ENCODE measurements at places on chromosomes 3 and 15.

- DNase-seq: no peak
Measured at GRCh38 chr3:127546970-127547733, 43.4 kb downstream of the TPRA1 start.

- no peak for DNase-seq
Measured at GRCh38 chr3:113262304-113262665, 50.9 kb downstream of the BOC start.

GRCh38 chr3:47343471-47343971 lies 37.3 kb upstream of the PTPN23 start:
- no peak for DNase-seq

DNA sequence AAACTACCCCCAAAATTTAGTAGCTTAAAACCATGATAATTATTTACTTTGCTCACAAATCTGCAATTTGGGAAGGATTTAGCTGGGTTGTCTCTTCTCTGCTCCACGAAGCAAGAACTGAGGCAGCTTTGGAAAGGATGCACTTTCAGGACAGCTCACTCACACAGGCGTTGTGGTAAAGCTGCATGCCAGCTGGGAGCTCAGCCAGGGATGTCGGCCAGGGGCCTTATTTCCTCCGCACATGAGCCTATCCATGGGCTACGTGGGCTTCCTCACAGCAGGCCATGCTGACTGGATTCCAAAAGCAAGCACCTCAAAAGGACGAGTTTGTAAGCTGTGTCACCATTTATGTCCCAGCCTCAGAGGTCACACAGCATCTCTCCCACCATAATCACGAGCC lies 301.3 kb upstream of the IGF1R start:
- no peak for DNase-seq

DNA sequence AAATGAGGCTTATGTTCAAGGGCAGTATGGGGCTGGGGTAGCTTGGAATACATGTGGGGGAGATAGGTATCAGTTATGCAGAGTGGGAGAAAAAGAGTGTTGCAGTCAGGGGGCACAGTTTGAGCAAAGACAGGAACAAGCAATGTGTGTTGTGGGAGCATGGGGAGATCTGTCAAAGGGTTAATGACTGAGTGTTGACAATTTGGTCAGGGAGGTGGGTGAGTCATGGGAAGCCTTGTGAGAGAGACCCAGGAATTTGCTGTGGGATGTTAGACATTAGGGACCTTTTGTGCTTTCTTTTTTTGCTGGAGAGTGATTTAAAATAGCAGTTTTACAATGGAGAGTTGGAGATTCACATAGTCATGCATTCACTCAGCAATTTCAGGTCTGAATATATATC lies 221.6 kb upstream of the NR2E3 start:
- DNase-seq: no peak

GRCh38 chr15:92393071-92393979 lies at the start of gene ST8SIA2:
ST8SIA2 (plus strand) TSS chr15:92393881; CDS start chr15:92394065, 184 bp downstream.
- DNase-seq: no peak

DNA sequence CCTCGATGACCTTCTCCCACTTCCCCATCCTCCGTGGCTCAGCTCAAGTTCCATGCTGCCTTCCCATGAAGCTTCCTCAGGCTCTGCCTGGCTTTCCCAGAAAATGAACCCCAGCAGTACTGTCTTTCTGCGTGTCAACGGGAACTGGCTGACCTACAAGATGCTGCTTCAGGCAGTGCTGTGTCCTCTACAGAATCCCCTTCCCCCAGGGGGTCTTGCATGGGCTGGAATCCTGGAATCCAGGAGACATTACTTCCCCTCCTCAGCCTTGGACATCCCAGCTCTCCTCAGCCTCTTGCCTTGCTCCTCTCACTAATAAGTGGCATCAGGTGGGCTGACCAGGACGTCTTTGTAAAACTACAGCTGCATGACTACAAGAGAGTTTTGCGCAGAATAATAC lies 5.4 kb downstream of the CCDC12 start:
- DNase-seq: no peak

DNA sequence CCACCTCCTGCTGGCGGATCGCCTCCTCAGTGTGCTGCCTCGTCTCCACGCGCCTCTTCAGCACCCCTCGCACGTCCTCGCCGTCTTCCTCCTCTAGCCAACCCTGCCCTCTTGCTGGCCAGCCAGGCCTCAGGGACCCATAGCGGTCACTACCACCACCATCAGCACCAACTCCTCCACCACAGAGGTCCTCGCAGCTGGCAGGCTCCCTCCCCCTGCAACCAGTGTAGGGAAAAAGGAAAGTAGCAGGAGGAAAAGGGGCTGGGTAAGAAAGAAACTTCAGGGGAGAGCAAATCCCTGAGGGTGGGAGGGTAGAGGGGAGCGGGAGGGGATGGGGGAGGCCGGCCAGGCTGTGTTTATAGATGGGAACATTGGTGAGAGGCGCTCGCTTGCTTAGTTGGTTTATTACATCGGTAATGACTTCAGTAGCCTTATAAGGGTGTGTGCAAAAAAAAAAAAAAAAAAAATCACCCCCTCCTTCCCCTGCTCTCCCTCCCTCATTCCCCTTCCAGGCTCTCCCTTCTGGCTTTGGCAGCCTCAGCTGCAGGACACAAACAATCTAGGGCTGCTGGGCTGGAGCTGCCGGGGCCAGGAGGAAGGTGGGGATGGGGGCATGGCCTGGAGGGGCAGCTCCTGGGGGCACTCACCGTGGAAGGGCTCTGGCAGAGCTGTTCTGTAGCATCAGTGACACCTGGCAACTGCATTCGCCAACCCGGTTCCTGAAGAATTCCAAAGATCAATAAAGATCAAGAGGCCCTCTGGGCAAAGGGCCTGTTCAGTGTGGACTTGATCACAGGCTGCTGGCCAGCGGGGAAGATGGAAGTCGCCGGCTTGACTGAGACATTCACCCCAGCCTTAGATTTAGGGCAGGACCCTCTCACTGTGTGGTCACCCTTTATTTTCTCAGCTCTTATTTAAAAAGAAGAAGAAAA lies 116.2 kb upstream of the HACD2 start:
- no peak for DNase-seq

DNA sequence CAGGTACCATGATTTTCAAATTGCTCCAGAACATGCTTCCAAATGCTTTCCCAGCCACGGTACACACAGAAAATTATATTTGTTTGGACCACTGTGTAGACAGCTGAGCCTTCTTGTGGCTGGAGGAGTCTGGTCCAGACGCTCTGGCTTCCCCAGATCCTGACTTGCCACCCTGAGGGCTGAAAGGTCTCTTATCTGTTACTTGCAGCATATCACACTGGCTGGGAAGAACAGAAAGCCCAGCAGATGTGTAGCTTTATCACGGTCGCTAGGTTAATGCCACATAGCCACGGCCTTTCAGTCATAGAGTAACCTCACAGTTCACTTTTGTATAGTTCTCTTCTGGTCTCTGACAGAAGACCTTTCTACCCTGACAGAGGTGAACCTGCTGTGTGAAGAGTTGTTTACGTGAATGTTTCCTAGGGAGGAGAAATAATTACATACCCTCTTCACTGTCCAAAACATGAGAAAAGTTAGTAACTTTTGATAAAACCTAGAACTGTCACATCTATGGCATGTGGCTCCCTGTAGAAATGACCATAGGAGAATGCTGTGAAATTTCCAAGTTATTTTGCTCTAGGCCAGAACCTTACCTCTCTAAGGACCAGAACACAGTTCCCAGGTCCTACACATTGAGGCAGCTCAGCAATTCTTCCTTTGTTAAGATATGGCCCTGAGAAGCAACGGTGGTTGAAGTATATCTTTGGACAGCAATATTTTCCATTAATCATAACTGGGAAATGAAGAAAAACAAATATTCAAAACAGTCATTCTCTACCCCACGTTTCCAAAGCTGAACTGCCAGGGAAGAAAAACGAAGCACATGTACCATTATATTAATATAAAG lies 15.8 kb upstream of the STIMATE start:
- no peak for DNase-seq

GRCh38 chr3:126125341-126125740 lies 41.4 kb upstream of the SLC41A3 start:
- no peak for DNase-seq

DNA sequence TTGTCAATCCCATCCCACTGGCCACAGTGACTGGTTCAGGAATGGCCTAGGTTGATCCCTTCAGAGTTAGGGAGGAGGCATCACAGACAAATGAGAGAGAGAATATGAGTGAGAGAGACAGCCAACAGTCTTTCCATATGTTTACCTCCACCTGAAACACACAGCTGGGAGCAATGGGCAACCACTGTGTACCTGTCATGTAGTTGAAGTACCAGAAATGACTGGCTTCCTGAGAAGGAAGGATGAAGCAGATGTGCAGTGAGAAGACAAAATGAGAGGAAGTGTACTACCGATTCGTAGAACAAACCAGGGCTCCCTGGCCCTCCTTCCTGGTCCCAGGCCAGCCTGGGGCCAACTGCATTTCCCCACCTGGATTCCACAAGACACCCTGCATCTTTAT lies 27.4 kb downstream of the SRGAP3 start:
- DNase-seq: no peak

- no peak for DNase-seq
Measured at GRCh38 chr3:85785766-85786165, 827.0 kb downstream of the CADM2 start.

DNA sequence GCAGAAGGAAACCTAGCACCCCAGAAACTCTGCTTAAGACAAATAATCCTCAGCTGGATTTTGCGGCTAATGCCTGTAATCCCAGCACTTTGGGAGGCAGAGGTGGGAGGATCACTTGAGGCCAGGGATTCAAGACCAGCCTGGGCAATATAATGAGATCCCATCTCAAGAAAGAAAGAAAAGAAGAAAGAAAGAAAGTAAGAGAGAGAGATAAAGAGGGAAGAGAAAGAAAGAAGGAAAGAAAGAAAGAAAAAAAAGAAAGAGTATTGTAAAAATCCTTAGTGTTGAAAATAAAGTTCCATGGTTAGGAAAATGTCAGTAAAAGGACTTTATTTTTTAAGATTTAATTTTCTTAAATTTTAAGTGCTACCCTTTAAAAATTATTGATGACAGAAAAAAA lies 54.9 kb upstream of the LRRFIP2 start:
- DNase-seq: no peak

DNA sequence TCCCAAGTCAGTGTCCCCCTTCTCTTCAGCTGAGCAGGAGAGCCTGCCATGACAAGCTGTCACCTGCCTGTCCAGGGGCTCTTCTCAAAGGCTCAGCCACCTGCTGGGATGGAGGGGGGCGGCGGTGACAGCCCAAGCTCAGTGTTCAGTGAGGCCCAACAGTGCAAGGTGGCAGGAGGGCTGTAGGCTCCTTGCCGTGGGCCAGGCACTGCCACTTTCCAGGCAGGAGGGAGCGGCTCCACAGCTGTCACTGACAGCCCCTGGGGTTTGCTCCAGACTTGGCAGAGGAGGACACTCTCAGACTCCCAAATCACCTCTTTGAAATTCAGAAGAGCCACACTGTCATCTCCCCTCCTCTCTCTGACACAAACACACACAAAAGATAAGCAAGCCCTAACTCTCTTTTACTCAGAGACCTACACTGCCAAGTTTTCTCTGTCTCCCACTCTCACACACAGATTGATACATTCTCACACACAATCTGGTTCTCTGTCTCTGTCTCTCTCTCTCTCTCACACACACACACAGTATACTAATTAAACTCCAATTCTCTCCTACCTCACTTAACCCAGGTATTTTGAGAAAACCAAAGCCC lies 443.3 kb downstream of the EPHB1 start:
- DNase-seq: no peak

GRCh38 chr15:31397851-31398661 lies 71.4 kb downstream of the KLF13 start:
- DNase-seq: no peak

DNA sequence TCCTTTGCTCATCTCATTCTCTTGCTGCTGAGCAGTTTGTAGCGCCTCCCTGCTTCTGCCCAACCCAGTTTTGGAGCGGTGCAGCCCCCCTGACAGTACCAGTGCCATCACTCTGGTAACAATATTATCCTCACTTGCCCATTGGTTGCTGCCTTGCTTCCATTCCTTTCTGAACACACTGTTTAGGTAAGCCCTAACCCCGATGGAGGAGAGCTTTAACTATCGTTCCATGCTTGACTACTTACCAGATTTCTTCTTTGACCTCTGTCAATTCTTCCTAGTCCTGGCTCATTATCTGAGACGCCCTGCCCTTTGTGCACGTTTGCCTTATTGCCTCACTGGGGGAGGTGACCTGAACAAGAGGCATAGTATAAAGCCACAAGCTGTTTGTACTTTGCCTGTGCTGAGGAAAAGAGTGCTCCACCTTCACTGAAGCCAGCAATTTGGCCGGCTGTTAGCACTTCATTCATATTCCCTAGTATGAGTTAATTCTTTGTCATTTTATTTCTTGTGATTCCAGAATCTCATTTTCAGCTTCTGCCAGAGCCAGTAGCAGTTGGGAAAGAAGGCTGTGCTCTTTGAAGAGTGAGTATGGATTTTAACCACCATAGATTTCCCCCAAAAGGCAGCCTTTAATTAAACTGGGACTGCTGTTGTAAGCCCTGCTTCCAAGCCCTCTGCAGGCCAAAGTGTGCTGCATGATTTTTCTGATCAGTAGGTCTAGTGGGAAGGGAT lies 11.9 kb downstream of the ABHD6 start:
- DNase-seq: no peak

DNA sequence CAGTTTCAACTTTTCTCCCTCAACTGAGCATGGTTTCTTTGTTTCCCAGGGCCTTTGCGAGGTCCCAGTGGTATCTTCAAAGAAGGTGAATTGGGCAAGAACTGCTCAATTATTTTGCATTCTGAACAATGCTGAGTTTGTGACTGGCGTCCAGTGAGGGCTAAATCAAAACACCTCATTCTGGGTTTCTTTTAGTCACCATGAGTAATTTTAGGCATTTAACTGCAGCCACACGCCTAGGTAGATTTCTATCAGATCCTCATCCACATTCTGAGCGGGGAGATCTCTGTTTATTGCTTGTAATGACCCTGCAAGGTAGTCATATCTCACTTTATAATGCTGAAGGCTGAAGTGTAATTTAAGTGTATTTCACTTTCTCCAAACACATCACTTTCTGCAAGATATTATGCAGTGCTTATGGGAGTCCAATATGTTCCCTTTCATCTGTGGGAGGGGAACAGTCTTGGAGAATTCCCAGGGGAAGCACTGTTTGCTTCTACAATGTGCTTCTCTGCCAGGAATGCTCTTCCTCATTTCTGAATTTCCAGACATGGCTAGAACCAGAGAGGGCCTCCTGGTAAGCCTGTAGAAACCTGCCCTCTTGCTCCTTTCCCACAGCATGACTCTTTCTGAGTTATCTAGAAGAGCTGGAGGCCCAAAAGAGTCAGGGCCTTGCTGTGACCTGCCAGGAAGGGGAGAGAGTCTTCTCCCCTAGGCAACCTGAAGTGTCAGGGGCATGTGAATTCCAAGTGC lies 91.7 kb downstream of the FRMD4B start:
- DNase-seq: no peak

- DNase-seq: no peak
Measured at GRCh38 chr3:117016378-117016777, 306.8 kb downstream of the TUSC7 start.
